ENCODE measurements at places on chromosomes 1 and 21. TPM values are rescaled to one million over a fixed set of nuclear protein-coding genes. Genes with fewer than 3 reads are reported as not detected.

DNA sequence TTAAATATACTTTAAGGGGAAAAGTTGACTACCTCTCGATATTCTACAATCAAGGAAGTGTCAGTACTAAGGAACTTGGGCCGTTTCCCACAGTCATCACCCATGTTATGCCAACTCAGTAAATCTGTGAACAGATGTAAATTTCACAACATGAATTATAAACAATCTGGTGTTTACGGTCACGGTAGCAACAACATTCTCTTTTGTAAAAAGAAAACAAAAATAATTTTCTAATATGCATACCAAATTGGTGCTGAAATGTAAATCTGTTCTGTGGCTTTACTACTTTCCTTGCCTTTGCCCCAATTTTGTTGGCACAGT lies 1.2 kb downstream of the SH3GLB1 start:
- DNase-seq, result no peak

TP73 gene
- total RNA-seq, result not detected

DNA sequence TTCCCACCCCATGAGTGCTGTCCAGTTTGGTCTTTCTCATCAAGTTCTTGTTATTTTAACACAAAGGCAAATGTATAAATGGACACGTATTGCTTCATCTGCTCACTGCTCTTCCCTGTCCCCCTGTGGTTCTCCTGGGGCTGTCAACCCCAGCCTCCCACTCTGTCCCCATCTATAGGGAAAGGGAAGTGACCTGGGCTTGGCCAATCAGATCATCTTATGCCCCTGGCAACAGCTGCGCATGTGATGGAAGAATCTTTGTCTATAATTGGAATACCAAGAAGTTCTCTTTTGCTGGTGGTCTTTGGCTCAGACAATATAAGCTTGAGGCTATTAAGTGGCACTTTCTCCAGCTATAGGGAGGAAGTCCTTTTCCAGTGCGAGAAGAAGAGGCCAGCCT lies 4.7 kb upstream of the CCSAP start:
- no peak for DNase-seq

- DNase-seq, result no peak
Observed at GRCh38 chr1:62395291-62395690, 41.6 kb upstream of the USP1 start.

- DNase-seq, result no peak
Observed at GRCh38 chr1:34166625-34167361, 1.8 kb upstream of the CSMD2 start.

PGLYRP3 gene
- total RNA-seq, result not detected

DNA sequence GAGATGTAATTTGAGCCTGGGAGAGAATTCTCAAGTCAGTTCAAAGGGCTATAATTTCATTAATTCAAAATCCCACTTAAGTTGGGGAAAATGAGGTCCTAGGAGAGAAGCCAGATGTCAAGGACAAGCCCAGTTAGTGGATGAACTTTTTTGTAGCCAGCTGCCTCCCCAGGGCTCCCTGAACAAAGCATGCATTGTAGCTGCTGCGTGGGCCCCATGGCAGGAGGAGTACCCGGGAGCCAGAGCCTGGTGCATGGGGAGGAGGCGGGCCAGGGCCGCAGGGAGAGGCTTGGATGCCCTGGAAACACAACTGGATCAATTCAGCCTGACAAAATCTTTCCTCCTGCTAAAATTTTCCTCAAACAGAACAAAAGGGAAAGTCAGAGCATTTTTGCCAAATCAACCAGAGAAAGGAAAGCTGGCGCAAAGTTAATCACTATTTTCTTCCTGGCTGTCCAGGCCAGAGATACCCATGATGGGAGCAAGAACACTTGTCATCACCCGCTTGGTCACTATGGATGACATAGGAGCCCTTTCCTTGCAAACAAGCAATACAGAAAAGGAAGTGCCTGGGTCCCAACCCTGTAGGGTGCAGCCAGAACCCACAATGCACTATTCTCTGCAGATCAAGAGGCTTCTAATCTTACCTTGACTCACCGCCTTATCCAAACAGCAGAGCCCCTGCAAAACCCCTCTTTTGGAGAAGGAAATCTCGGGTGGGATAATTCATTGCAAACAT lies 248.1 kb upstream of the RAB4A start:
- no peak for DNase-seq

GRCh38 chr1:43851561-43852338 lies 81.9 kb upstream of the ARTN start:
- DNase-seq, result no peak

OR2T4 gene
- total RNA-seq, result not detected

GRCh38 chr1:83626603-83627002 lies 372.3 kb downstream of the TTLL7 start:
- no peak for DNase-seq

TNFAIP8L2 gene
- total RNA-seq, result 4.2 TPM

PPP1R8 gene
- total RNA-seq, result 27.9 TPM

- DNase-seq, result no peak
Observed at GRCh38 chr1:57966751-57967406, 543.0 kb upstream of the DAB1 start.

GRCh38 chr1:185603158-185603557 lies 131.0 kb upstream of the HMCN1 start:
- DNase-seq, result no peak

GRCh38 chr1:173050865-173051264 lies at the start of gene TNFSF18:
Gene TNFSF18 (minus strand): TSS chr1:173050941. CDS start chr1:173050896, 45 bp downstream.
- DNase-seq, result no peak

ANGPTL7 gene
- 4.7 TPM for total RNA-seq

DNA sequence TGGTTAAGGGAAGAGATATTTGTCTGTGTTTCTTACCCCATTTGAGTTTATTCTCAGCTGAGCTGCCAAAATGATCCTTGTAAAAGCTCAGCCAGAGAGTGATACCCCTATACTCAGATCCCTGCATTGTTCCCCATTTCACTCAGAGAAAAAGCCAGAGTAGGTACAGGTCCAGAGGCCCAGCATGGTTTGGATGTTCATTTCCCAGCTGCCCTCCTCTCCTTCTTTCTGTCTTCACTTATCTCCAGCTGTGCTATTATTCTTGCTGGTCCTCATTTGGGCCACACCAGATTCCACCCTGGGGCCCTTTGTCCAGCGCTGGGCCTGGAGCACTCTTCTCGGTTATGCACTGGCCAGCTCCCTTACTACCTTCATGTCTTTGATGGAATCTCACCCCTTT lies 187.7 kb downstream of the CHRM3 start:
- DNase-seq, result no peak

- DNase-seq, result no peak
Observed at GRCh38 chr1:147723691-147724323, 36.6 kb downstream of the GJA5 start.

TFF1 gene
- not detected for total RNA-seq

GRCh38 chr1:215425138-215425537 lies 142.0 kb upstream of the KCTD3 start:
- DNase-seq, result no peak

Measured in posterior vena cava (tissue), 2 donors.